ENCODE measurements at places on chromosomes 1 and 21.

DNA sequence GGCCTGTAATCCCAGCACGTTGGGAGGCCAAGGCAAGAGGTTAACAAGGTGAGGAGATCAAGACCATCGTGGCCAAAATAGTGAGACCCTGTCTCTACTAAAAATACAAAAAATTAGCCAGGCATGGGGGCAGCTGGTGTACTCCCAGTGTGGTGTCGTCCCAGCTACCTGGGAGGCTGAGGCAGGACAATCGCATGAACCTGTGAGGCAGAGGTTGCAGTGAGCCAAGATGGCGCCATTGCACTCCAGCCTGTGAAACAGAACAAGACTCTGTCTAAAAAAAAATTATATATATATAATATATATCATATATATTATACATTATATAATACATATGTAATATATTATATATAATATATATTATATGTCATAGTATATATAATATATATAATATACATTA lies 249.2 kb upstream of the TPTE start:
- DNase-seq, result no peak

DNA sequence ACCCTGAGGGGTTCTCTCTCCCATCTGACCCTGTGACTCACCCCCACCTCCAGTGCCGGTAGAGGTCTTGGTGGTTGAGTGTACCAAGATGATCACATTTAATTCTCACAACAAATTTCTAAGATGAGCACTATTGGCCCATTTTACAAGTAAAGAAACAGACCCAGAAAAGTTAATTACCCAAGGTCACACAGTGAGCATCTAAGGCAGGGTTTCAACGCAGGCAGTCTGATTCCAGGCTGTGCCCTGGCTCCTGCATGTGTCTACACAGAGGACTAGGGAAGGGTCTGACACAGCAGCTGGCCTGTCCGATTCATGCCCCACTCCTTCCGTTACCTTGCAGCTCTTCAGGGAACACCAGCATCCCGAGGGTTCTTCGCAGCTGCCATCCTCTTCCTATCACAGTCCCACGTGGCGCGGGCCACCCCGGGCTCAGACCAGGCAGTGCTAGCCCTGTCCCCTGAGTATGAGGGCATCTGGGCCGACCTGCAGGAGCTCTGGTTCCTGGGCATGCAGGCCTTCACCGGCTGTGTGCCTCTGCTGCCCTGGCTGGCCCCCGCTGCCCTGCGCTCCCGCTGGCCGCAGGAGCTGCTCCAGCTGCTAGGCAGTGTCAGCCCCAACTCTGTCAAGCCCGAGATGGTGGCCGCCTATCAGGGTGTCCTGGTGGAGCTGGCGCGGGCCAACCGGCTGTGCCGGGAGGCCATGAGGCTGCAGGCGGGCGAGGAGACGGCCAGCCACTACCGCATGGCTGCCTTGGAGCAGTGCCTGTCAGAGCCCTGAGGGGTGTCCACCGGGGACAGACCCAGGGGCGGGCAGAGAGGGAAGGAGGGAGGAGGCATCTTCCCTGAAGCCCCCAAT lies 7.5 kb downstream of the NCDN start:
- DNase-seq, result peak; percentile 17

GRCh38 chr1:98914547-98914946 lies 90.1 kb downstream of the PLPPR5 start:
- DNase-seq, result no peak

DNA sequence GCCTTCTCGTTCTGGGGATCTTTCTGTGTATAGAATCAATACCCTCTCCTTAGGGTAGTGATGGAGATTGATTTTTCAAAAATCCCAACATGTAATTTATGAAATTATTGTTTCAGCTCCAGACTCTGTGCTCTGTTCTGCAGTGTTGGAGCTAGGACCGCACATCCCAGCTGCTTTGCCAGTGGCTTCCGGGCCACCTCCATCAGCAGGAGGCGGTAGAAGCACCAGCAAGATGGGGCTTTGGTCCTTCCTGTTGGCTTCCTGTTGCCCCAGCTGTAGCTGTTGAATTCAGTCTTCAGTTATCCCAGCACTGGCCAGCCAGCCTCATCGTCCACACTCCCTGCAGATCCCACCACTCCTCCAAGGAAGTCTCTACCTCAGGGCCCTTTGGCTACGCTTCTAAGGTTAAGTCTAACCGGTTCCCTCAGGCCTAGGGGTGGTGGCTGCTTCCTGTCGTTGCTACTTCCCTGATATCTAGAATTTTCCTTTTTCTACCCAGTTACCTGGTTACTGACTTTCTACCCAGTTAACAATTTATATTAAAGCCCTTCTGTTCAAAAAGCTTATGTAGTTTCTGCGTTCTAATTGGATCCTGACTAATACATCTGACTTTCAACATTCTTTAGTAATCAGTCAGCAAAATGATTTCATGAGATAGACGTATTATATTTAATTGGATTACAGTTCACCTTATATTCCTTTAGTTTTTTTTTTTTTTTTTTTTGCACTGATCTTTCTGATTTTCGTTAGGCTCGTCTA lies 24.6 kb downstream of the GALNT2 start:
- no peak for DNase-seq

GRCh38 chr1:65083263-65083896 lies 64.6 kb upstream of the AK4 start:
- DNase-seq, result peak; percentile 52

GRCh38 chr1:115466433-115466832 lies 128.4 kb upstream of the NGF start:
- no peak for DNase-seq

DNA sequence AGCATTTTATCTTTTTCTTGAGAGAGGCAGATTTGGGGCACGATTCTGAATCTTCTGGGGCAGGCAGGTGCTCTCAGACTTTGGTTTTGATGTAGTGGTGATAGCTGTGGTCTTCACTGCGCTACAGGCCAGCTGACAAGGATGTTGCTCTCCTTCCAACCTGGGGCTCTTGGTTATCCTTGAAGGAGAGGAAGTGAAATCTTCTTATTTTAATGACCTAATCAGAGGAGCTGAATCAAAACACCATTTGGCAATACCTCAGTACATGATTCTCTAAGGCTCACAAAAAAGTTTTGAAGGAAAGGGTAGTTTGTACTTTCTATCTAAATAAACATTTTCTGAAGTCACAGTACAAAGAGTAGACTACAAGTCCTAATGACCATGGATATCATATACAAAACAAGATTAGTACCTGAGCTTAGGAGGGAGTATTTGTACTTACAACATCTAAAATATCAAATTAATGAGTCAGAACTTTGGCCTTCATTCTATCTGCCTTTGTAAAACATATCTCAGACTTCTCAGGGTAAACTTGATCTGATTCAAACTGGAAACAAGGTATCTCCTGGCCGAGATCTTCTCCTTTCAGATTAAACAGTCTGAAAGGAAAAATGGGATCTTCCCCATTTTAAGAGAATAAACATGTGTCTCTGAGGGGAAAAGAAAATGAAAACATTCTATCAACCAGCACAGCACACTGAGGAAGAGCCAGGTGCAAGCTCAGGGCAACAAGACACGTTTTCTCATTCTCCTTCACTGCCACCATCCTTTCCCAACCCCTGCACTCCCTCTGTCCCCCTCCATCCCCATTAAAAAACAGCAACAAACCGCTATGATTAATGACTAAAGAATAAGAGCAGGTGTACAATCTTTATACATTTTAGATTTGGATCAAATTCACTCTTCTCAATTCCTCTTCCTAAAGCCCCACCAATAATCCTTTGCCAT lies 69.2 kb downstream of the SH3GLB1 start:
- peak; percentile 3 for DNase-seq

- no peak for DNase-seq
These were observed 27.5 kb upstream of the GNG12 start for GRCh38 chr1:67860776-67861175.

GRCh38 chr1:95903060-95903459 lies 669.0 kb downstream of the RWDD3 start:
- no peak for DNase-seq

DNA sequence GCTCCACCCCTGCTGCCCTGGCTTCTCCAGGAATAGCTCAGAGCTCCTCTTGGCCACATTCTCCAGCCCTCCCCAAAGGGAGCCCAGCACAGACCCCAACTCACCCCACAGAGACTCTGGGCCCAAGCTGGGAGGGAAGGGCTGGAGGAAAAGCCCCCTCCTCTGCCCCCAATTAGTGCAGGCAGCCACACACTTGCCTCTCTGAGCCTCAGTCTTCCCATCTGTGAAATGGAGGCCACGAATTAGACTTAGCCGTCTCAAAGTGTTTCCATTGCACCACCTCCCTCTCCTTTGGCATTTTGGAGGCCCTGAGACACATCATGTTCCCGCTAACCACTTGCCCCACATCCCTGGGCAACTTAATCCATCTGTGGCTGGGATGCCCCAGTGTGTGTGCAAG lies 108.0 kb downstream of the PAX7 start:
- no peak for DNase-seq

- DNase-seq, result no peak
These were observed 36.6 kb downstream of the GJA5 start for GRCh38 chr1:147723691-147724323.

- no peak for DNase-seq
These were observed 390.4 kb downstream of the NTNG1 start for GRCh38 chr1:107531065-107531908.

DNA sequence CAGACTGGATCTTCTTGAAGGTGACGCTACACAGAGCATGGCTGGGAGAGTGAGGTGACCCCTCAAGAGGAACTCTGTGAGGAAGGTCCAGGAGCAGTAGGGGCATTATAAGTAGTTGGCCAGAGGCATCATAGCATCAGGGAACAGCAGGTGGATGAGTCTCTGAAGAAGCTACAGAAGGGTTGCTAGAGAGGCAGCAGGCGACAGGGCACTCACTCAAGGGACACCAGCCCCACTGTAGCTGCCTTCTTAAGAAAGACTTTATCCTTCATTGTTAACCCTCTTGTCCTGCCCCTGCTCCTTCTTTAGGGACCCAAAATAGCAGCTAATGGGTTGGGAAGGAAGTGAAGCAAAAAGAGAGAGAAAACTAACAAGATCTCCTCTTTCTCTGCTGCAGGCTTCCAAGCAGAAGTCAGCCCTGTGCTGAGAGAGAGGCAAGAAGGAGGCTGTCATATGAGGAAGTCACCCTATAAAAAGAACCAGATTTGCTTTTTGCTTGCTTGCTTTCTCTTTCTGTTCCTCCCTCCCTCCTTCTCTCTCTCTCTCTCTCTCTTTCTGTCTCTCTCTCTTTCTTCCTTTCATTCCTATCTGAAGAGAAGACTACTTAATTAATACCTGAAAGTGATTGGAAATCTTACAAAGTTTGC lies 7.7 kb upstream of the CD5L start:
- no peak for DNase-seq

GRCh38 chr1:110084227-110085078 lies 14.0 kb upstream of the ALX3 start:
- DNase-seq, result peak; percentile 85

DNA sequence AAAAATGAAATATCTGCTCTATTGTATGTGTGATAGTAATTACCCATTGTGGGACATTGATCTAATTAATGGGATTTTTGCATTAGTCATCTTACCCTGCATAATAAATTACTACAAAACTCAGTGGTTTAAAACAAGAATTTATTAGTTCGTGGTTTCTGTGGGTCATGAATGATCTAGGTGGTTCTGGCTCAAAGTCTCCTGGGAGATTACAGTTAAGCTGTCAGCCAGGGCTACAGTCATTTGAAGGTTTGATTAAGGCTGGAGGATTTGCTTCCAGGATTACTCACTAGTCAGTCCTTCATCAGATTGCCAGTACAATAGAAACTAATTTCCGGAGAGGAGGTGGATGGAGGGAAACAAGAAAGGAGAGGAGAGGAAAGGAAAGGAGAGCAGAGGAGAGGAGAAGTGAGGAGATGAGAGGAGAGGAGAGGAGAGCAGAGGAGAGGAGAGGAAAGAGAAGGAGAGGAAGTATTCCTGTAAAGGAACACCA lies 60.4 kb upstream of the TNFSF4 start:
- peak; percentile 61 for DNase-seq

GRCh38 chr1:63569640-63570316 lies 23.4 kb upstream of the PGM1 start:
- DNase-seq, result no peak

DNA sequence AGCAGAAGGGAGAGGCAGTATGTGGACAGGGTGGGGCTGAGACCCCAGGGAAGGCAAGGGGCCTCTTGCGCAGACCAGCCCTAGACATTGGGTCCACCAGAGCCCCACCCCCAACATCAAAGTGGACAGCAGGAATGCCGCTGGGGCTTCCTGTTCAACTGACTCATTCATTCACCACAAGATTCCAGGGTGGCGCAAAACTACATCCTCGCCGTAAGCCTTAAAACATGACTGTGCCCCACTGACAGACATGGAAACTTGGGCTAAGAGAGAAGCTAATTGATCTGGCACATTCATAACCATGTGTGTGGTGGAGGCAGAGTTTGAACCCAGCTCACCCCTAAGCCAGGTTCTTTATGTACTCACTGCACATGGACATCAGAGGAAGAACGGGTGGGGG lies 14.0 kb downstream of the COL16A1 start:
- DNase-seq, result peak; percentile 99

GRCh38 chr21:33067043-33067442 lies 2.9 kb upstream of the OLIG1 start:
- DNase-seq, result no peak

GRCh38 chr1:43082740-43083139 lies 89.3 kb downstream of the EBNA1BP2 start:
- no peak for DNase-seq

DNA sequence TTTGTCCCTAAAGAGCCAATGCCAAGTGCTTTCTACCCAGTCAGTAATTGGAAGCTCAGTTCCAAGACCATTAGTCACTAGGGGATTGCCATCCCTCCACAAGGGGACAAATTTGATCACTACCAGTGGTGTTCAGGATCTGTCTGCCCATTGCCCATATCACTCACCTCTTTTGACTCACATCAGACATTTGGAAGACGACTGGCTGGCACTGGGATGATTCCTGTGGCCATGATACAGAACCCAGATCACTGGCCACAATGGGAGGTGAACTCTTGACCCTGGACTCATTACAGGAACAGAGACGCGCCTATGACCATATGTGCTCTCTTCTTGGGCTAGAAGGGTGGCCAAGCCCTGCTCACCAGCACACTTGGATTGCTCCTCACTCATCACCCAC lies 71.0 kb downstream of the COLGALT2 start:
- DNase-seq, result no peak

DNA sequence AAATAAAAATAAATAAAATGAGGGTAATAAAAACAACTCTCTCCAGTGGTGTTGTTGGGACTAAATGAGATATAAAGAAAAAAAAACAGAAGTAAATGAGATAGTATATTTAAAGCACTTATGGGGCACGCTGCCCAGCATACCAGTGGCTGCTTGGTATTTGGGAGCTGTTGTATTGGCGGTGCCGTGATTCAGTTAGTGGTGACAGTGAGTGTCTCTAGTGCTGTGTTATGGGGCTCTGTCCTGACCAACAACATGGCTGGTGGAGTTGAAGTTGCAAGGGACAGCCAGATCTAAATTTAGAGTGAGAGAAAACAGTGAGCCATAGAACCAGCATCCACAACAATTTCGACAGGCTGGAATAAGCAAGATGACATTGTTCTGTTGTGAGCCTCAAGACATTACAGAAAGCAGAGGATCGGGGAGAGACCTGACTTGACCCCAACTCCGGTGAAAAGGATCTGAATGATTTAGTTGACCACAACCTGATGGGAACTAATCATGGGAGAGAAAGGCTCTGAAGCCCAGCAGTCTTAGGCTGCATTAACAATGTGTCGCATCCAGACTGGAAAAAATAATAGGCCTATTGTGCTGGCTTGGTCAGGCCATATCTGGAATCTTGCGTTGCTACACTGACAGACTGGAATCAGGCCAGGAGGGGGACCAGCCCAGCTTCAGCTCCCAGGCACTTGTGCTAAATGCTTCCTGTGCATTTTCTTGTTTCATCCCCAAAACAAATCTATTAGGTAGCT lies 2.4 kb upstream of the MFSD2A start:
- no peak for DNase-seq

All from osteoblast (primary cell).